ENCODE measurements at places on chromosomes 1 and 21. TPM values are rescaled to one million over a fixed set of nuclear protein-coding genes. Genes with fewer than 3 reads are reported as not detected.

DNA sequence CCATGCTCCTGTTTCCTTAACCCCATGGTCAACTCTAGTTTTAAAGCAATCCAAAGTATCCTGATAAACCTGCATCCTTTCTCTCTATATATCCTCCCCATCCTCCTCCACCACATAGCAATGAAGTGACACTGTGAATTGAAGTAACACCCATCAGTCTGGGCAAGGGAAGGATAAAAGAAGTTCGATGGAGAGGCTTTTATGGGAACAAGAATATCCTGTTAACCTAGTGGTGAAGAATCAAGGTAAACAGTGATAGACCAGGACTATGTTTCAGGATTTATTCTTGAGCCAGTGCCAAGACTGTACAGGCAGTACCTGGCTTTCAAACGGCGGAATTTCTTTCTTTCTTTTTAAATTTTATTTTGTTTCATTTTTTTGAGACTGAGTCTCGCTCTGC lies 17.6 kb downstream of the RABIF start:
- DNase-seq: no peak

The C1orf87 gene
- 0.71 TPM for total RNA-seq

DNA sequence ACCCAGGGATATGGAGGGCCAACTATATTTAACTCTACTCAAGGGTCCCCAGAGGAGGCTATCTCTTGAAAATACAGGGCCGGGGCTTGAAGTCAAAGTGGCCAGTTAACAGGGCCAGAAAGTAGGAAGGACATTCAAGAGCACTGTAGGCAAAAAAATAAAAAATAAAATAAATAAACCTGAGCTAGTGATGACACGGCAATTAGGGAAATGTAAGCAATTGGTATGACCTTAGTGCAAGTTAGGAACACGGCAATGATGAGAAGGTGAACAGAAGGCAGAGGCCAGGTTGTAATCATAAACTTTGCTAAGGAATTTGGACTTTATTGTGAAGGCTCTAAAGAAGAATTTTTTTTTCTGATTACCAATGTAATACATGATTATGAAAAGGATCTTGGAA lies 3.4 kb upstream of the B3GALNT2 start:
- no peak for DNase-seq

The MTARC1 gene
- total RNA-seq: 4.3 TPM

GRCh38 chr1:111747947-111748346 lies 7.8 kb upstream of the DDX20 start:
- no peak for DNase-seq

DNA sequence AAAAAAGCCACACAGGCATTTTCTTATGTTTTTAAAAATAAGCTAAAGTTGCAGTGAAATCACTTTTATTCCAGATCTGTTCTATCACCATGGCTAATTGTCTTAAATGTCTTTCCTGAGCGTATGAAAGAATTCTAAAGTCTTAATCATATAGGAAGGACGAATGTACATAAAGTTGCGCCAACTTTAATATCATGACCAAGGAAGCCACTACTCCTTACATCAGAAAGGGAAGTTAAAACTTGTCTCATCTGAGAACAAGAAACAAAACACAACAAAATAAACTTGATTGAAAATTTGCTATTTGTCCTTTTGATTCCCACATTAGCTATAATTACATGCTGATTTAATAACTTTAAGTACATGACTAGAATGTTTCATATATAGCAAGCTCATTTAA lies 26.5 kb downstream of the CNIH4 start:
- no peak for DNase-seq

- peak; percentile 85 for DNase-seq
Measured at GRCh38 chr1:85427331-85427730, 37.6 kb downstream of the DDAH1 start.

GRCh38 chr1:156371553-156372264 lies 2.7 kb downstream of the RHBG start:
- DNase-seq: no peak

The SELL gene
- 0.84 TPM for total RNA-seq
